ENCODE measurements at places on chromosomes 6 and 20.

DNA sequence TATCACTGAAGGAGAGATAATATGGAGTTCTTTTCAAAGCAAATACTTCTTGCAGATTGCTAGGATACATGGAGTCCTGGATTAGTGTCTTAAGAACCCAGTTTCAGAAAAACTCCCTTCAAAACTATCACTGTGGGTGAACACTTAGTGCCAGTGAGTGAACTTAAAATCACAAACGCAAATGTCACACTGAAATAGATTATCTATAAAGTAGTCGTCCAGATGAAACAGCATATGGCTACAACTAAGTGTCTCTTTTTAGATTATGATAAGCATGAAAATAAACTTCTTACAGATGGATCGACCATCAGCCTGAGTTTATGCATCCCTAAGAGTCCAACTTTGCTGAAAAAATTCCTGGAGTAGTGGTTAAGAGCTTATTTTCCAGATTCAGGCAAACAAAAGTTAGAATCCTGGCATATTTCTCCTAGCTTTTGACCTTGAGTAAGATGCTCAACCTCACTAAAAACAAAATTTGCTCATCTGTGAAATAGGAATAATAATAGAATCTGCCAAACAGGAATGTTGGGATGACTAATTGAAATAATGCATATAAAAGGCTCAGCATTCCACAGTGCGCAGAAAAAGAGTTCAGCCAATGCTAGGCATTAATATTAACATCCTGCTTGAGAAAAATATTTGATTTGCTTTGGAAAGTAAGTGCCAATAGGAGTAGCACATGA is 70.4 kb downstream of the DOK5 start:
- DNase-seq: no peak

DNA sequence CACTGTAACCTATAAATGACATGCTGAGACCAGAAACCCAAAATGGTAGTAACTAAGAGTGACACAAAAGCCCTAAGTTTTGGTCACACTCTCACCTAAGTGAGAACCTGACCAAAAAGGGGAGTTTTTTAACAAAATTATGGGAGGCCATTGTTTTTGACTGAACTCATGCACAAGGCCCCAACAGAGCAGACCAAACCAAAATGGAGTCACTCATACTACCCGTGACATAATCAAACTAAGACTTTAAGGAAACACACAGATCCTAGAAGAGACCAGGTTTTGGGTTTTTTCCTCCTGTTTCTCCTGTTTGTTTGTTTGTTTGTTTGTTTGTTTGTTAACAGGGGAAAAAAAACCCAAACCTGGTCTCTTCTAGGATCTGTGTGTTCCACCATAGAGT is 49.2 kb upstream of the MRAP2 start:
- DNase-seq: no peak

DNA sequence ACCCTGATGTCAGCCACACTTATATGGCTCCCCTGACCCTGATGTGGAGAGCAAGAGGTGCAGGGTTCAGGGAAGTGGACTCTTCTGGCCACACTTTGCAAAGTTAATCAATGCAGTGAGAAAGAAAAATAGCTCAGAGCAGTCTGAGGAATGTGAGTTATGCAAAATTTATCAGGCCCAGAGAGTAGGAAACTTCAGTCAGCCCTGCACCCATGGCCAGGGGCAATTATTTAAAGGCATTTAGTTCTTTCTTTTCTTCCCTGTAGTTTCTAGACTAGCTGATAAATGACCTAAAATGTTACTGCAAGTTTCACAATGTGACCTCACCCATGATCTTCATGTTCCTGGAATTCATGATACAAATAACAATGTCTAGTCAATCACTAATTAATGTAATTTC is 143.7 kb upstream of the GGTLC1 start:
- DNase-seq: no peak

DNA sequence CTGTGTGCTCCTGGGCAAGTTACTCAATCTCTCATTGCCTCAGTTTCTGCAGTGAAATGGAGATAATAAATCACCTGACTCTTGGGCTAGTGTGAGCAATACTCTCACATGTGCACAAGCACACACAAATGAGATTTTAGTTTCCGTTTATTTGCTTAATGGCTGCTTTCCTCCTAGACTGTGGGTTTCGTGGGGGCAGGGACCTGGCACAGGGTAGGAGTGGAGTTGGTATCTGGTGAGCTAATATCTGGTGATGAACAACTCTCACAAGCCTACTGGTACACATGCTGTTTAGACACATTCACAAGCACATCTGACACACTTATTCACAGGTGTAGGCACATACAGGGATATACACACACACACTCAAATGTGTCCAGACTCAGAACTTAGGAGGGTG is 73.8 kb downstream of the TOX2 start:
- no peak for DNase-seq

DNA sequence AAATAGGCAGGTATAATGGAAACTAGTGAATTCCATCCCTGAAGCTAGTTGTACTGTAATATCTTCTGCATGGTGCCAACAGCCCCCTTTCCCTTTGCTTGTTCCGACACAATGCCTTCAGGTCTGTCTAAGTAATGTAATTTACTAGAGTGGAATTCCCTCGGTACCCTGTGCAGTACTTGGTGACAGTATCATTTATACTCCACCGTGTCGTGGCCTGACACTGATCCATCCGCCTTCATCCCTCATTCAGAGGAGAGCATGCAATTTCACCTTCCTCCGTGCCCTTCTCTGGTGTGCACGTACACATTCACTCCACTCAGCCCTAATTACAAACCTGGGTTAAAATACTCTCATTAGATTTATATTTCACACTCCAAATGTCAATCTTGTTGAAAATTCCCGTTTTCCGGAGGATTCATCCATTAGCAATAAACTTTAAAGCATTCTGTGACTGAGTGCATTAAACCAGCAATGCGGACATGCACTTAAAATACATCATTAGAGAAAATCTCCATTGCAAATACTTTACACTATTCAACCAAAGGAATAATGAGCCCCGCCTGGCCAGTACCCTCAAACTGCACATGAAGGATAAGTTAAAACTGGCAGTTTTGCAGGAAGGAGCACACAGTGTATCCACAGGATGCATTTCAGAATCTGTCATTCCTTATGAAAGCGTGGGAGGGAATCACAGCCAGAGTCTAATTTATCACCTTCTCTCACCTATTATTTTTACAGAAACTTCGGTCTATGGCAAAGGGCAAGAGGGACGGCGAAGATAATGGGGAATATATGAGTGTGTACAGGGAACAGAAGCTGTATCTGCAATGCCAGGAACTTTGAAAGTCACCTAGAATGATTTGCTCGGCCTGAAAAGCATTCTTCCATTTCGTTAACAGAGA is 182.5 kb downstream of the GJA10 start:
- DNase-seq: no peak

- DNase-seq: no peak
Measured at GRCh38 chr20:52447225-52447551, 255.6 kb upstream of the ZFP64 start.
